ENCODE measurements at places on chromosomes 3 and 15. TPM values are rescaled to one million over a fixed set of nuclear protein-coding genes. Genes with fewer than 3 reads are reported as not detected.

GRCh38 chr3:18937574-18937973 is 210.7 kb upstream of the KCNH8 start:
- no peak overlapping the region for H3K27ac ChIP-seq
- no peak for DNase-seq
- H3K36me3 ChIP-seq: no peaks in the 10 kb centered on the region
- no peak overlapping the region for H3K4me3 ChIP-seq

- peak overlapping the region; percentile 41 for H3K4me3 ChIP-seq
- no peak overlapping the region for H3K27ac ChIP-seq
- peaks cover 11% of the 10 kb centered on the region for H3K4me1 ChIP-seq
- H3K27me3 ChIP-seq: no peaks in the 10 kb centered on the region
Observed at GRCh38 chr15:29103824-29104565, 165.6 kb downstream of the NSMCE3 start.

The AADACL2 gene
- total RNA-seq: not detected

GRCh38 chr3:115052906-115053305 is 94.2 kb downstream of the ZBTB20 start:
- no peaks in the 10 kb centered on the region for H3K36me3 ChIP-seq
- no peaks in the 10 kb centered on the region for H3K4me1 ChIP-seq
- no peaks in the 10 kb centered on the region for H3K27me3 ChIP-seq
- no peak overlapping the region for H3K4me3 ChIP-seq

The LARP6 gene
- 6.1 TPM for total RNA-seq

The ABHD14A gene
- 26.1 TPM for total RNA-seq

GRCh38 chr3:122298239-122298638 is 26.8 kb upstream of the CSTA start:
- no peak overlapping the region for H3K4me3 ChIP-seq
- H3K27me3 ChIP-seq: no peaks in the 10 kb centered on the region
- DNase-seq: no peak
- H3K27ac ChIP-seq: no peak overlapping the region
- no peaks in the 10 kb centered on the region for H3K4me1 ChIP-seq
- H3K36me3 ChIP-seq: no peaks in the 10 kb centered on the region

The ROBO1 gene
- total RNA-seq: 25.5 TPM

DNA sequence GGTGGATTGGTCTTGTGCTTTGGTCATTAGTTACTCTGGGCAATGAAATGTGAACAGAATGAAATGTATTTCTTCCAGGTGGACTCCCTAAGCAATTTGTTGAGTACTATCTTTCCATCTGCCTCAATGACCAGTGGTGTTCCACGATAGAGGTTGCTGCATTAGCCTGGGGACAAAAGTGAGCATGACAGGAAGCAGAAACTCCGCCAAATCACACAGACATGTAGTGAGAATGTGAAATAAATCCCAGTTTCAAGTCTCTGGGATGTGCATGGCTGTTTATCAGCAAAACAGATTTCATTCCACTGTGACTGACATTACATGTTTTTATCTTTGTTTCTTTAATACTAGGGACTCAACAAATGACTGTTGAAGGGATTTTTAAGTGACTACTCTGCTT is 63.3 kb upstream of the DCBLD2 start:
- H3K27me3 ChIP-seq: no peaks in the 10 kb centered on the region
- no peaks in the 10 kb centered on the region for H3K4me1 ChIP-seq
- no peak overlapping the region for H3K27ac ChIP-seq
- no peak overlapping the region for H3K4me3 ChIP-seq

DNA sequence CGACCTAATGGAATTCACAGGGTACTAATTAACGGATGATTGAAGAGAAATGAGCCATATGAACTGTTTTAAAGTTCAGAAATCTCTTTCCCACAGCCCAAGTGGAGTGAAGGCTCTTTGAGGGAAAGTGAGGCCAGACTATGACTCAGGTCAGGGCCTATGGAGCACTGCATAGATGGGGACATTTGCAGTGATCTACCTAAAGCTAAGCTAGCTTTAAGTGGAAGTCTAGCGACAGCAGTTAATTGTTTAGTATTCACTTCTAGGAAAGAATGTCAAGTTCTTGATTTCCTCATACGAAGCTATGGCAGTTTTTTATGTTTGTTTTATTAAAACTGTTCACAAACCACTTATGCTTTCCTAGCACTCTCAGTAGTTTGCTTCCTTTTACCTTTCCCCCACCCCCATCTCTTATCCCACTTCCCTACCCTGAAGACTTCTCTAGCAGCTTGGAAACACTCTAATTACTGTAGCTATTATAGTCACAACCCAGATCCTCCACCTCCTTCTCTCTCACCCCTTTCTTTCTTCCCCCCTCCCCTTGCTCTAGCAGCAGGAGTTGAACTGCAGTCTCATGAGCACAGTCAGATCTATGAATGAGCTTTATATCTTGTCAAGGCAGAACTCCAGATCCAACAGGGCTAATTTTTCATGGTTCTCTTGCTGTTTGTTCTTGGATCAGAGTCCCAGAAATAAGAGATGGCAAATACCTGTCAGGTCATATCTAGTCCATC is 6.2 kb downstream of the ZNF609 start:
- H3K4me3 ChIP-seq: no peak overlapping the region
- no peak for DNase-seq
- H3K36me3 ChIP-seq: peaks cover 2% of the 10 kb centered on the region
- peak overlapping the region; percentile 53 for H3K27ac ChIP-seq
- no peaks in the 10 kb centered on the region for H3K27me3 ChIP-seq
- peaks cover 64% of the 10 kb centered on the region for H3K4me1 ChIP-seq

GRCh38 chr3:33886015-33886414 is 87.6 kb downstream of the PDCD6IP start:
- H3K27me3 ChIP-seq: no peaks in the 10 kb centered on the region
- H3K27ac ChIP-seq: no peak overlapping the region
- DNase-seq: no peak

Measured in upper lobe of left lung (tissue), 6 donors.